Activated CD8-positive, alpha-beta memory T cell treated with anti-CD3 and anti-CD28 coated beads for 1 hour (primary cell): ENCODE measurements at places on chromosomes 3 and 15.

DNA sequence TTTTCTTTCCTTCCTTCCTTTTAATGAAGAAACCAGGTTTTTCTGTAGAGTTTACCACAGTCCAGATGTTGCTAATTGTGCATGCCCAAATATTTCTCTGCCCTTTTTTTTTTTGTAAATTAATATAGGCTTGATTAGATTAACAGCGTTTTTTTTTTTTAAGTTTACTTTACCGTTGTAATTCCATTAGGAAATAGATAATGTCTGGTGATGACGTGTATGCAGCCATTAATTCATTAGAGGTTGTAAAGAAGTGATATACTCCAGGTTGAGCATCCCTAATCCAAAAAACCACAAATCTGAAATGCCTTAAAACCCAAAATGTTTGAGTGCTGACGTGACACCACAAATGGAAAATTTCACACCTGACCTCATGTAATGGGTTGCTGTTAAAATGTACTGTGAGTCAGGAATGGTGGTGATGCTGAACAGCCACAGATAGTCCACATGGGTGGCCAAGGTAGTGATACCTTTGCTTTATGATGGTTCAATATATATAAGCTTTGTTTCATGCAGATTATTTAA is 43.2 kb downstream of the KNL1 start:
- DNase-seq, result no peak

GRCh38 chr3:195900436-195901355 is 7.7 kb downstream of the TNK2 start:
- no peak for DNase-seq

- no peak for DNase-seq
Observed at GRCh38 chr3:15223685-15224572, 17.9 kb downstream of the CAPN7 start.

DNA sequence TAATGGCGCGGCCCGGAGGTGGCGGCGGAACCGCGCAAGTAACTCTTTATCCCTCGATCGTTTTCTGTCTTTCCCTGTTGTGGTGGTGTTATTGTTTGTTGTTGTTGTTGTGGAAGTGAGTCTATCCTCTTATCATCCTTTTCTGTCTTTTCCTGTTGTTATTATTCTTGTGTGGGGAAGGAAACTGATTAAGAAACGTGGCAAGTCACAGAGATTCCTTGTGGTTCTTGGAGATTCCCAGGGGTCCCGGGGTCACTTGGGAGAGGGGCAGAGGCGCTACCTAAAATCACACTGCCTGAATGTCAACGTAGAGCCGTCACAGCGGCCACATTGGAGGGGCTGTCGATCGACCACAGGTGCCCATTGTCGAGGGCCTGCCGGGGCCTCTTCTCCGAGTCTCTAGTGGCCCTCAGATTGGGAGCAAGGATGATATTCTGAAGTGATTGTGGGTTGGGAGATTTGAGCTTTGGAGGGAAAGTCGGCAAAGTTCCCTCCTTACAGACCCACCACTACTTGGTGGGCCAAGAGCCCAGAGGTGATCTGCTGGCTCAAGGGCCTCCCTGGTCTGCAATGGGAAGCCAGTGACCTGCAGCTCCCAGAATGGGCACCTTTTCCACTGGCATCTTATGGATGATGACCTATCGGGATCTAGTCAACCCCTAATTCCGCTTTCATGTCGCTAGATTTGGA is 790 bp downstream of the PARP14 start:
- no peak for DNase-seq

GRCh38 chr15:81532001-81532400 is 158.0 kb upstream of the TMC3 start:
- no peak for DNase-seq

DNA sequence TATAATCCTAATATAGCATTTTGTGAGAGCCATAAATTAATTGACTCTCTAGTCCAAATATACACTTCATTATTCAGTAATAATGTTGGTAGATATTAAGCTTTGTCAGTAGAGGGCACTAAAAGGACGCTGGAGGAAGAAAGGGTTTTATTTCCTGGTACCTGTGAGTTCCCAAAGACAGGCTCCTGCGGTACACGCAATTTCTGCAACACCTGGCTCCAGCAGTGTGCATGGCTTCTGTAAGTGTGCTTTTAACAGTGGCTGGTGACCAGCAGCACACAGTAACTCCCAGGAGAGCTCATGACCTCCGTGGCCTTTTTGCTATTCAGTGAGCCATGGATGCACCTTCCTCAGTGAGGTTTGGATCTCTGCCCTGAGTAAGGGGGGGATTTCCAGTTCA is 338.3 kb upstream of the ZNF385D start:
- no peak for DNase-seq

GRCh38 chr3:51620543-51620942 is 50.5 kb upstream of the TEX264 start:
- DNase-seq, result no peak

GRCh38 chr15:98870788-98871187 is 136.8 kb downstream of the PGPEP1L start:
- DNase-seq, result no peak

DNA sequence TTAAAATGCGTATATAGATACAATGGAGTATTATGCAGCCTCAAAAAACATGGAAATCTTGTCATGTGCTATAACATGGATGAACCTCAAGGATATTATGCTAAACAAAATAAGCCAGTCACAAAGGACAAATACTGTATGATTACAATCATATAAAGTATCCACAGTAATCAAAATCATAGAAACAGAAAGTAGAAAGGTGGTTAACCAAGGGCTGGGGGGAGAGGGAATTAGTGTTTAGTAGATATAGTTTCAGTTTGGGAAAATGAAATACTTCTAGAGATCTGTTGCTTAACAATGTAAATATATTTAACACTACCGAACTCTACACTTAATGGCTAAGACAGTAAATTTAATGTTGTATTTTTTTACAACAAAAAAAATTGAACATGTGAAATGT is 9.0 kb downstream of the TOP2B start:
- no peak for DNase-seq

DNA sequence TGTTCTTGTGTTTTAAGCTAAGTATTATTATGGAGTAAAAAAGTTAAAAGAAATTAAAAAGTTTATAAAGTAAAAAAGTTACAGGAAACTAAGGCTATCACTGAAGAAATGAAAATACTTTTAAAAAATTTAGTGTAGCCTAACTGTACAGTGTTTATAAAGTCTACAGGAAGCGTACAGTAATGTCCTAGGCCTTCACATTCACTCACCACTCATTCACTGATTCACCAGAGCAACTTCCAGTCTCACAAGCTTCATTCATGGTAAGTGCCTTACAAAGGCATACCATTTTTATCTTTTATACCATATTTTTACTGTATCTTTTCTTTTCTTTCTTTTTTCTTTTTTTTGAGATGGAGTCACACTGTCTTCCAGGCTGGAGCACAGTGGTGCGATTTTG is 40.7 kb upstream of the SCN5A start:
- no peak for DNase-seq

DNA sequence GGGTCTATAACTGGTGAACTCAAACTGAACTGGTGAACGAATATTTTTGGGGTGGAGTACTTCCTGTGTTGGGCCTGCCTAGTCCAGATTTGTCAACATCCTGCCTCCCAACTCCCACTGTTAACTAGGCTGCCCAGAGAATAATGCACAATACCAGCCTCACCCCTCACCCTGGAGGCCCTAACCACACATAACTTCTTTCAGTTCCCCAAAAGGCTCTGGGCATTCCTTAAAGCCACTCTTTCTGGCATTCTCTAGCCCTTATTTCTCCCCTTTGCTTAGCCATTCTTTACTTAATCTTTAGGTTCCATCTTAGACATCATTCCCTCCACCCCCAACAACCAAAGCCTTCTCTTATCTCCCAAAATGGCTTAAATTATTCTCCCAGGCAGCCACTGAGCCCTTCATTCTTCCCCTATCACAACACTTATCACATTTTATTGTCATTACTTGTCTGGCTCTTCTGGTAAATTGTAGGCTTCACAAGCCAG is 9.1 kb upstream of the SEC11A start:
- DNase-seq, result no peak

- DNase-seq, result no peak
Observed at GRCh38 chr3:126415661-126416591, 21.2 kb downstream of the CFAP100 start.

- no peak for DNase-seq
Observed at GRCh38 chr15:39597751-39598185, 16.9 kb downstream of the THBS1 start.

GRCh38 chr15:40471808-40472150 is 995 bp downstream of the CHST14 start:
- DNase-seq, result no peak

DNA sequence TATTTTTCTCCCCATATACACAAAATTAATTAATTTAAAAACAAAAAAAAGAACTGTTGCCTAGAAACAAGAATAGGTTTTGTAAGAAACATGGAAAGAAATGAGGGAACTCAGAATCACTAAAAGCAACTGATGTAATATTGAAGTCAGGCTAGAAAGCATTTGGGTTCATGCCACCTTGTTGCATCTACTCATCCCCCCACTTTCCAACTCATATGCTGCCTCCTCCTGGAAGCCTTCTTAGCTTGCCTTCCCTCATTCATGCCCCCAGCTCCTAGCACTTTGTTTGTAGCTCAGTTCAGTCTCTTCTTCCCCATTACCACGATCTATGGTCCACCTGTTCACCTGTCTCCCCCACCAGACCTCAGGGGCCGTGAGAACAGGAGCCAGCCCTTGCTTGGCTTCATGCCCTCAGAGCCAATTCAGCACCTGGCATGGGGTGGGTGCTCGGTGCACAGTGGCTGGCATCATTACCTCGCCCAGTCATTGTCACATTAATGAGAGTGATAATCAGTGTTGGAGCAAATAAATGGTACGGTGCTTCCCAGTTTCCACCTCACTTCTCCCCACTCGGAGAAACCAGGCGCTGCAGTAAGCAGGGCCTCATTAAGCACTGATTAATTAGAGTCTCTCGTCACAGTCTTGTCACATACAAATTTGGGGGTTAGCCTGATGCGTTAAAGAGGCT is 62.4 kb upstream of the SLC6A1 start:
- no peak for DNase-seq

- DNase-seq, result no peak
Observed at GRCh38 chr3:120673116-120673515, 8.9 kb downstream of the HGD start.

DNA sequence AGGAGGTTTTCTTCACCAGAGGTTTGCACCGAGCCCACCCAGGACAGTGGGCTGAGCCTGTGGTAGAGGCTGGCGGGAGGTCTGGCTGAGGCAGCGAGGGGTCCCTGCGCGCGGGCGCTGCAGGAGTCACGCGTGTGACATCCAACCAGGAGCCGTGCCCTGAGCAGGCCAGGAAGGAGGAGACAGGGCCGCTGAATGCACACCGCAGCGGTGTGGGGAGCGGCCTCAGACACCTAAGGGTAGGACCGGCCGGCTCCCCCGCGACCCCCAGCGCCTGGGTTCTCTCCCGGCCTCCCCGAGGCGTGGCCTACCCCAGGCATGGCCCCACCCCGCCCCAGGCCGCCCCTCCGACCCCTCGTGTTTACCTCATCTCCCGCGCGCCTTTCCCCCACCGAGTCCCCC is 412 bp downstream of the SLC41A3 start:
- peak; percentile 12 for DNase-seq

GRCh38 chr3:149489060-149489690 is 14.7 kb downstream of the TM4SF4 start:
- DNase-seq, result no peak

DNA sequence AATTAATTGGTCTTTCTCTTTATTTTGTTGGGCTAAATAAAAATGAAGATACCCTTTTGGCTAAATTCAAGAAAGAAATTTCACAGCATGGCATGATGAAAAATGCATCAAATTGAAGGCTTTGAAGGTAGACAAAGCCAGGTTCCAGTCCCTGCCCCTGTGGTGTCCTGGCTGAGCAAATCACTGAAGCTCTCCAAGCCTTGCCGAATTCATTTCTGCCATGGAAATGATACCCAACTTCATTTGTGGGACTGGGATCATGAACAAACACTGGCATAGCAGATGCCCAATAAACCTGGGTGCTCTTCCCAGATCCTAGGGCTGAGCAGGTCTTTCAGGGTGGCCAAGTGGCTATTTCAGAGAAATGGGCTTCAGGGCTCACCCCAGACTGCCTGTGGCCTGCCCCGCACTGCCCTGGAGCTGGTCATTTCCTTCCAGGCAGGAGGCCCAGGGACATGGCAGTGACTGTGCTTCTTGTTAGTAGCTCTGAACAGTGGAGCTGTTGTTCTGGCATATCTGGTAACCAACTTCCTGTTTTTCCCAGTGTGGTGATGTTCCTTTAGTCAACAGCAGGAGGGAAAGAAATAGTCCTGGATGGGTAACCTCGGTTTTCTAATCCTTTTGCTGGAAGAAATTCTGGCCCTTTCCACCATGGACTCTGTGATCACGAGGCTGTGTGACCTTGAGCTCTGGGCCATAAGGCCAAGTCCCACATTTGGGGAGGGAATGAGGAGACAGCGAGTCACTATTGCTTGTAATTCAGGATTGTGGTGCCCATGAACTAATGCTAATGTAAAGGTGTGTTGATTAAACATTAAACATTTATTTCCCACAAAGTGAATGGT is 47.6 kb downstream of the CTDSPL start:
- no peak for DNase-seq

GRCh38 chr15:39460748-39461147 is 120.1 kb upstream of the THBS1 start:
- DNase-seq, result no peak

- no peak for DNase-seq
Observed at GRCh38 chr15:66496951-66497501, 536 bp downstream of the SNAPC5 start.

- no peak for DNase-seq
Observed at GRCh38 chr3:97917813-97918536, 54.3 kb downstream of the RIOX2 start.

GRCh38 chr3:43632269-43632733 is 10.5 kb upstream of the ANO10 start:
- no peak for DNase-seq

- DNase-seq, result no peak
Observed at GRCh38 chr3:182258538-182259177, 534.6 kb upstream of the ATP11B start.

DNA sequence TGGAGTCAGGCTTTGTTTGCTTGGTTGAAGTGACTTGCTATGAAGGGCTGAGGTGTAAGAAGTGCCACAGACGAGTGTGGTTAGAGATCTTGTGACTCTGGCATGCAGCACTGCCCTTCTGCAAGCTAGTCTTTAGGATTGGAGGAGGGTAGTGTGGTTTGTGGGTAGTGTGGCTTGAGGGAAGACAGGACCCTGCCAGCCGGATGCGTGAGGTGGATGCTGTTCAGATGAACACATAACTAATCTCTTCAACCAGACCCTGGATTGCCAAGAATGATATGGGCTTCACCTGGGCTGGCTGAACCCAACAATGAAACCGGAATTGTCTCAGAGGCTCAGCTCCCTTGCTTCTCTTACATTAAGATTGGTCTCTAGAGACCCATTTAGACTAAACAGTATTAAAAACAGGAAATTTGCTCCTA is 32.7 kb downstream of the STARD9 start:
- DNase-seq, result peak; percentile 9

DNA sequence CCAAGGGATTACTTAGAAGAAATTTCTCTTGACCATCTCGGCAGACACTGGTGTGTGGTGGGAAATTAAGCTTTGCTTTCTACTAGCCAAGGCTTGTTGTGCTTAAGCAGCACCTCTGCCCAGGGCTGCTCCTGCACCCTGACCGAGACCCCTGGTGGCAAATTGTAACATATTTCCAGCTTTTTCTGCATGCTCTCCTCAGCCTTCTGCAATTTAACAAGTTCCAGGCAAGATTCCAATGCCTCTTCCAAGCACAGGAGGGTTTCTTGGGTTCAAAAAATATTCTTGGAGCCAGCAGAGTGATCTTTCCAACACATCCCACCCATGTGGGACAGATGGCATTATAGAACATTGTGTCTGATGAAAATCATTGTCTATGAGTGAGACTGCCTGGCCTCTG is 210.5 kb downstream of the CLSTN2 start:
- no peak for DNase-seq

GRCh38 chr3:152549263-152549662 is 280.5 kb downstream of the MBNL1 start:
- DNase-seq, result no peak
